ENCODE measurements at places on chromosomes 6 and 20. TPM values are rescaled to one million over a fixed set of nuclear protein-coding genes. Genes with fewer than 3 reads are reported as not detected.

DNA sequence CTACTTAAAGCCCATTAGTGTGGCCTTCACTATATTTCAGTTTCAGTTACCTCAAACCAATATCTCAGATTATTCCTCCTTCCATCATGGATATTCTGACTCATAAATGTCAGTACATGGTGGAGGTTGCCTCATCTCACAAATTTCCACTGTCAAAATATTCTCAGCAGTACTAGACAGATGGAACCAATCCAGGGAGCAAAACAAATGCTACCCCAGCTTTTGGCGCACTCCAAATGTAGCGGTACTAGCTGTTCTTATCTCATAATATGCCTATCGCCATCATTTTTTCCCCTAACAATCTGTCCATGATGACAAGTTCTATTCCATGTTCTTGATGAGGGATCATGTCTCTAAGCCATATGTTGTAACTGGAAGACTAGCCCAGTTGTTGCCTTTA is 1026.1 kb downstream of the KIF16B start:
- DNase-seq = no peak

GRCh38 chr6:160141001-160141726 is 19.5 kb downstream of the SLC22A1 start:
- no peak for DNase-seq

GRCh38 chr6:165632194-165632593 is 30.8 kb downstream of the PDE10A start:
- DNase-seq = no peak

GRCh38 chr6:79056226-79056625 is 21.8 kb downstream of the PHIP start:
- no peak for DNase-seq

DNA sequence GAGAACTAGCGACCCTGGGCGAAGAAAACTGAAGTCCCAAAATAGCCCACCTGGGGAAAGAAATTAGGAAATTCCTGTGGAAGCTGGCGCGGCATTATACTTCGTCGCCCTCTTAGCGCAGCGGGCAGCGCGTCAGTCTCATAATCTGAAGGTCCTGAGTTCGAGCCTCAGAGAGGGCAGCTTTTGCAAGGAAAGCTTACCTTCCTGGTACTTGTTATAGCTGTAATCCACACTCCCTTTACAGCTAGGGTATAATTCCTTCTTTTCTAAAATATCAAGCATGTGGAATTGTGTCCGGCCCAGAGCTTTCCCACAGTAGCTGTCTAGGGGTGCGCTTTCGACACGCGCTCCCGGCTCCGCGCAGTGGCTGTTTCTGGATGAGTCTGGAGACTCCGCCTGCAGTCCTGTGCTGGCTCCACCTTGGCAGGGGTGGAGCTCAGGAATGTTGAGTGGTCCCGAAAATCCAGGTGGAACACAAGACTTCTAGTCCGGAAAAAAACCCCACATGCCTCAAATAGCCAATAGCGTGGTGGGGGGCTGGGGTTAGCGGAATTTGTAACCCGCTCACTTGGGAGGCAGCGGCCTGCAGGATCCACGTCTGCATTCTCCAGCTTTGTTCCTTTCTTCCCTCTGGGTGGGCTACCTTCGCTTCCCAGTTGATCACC is 83.7 kb upstream of the ZNF322 start:
- DNase-seq = no peak

- no peak for DNase-seq
Measured at GRCh38 chr6:40268614-40269013, 318.6 kb downstream of the LRFN2 start.

GRCh38 chr6:163501439-163501838 is 86.9 kb downstream of the QKI start:
- no peak for DNase-seq

DNA sequence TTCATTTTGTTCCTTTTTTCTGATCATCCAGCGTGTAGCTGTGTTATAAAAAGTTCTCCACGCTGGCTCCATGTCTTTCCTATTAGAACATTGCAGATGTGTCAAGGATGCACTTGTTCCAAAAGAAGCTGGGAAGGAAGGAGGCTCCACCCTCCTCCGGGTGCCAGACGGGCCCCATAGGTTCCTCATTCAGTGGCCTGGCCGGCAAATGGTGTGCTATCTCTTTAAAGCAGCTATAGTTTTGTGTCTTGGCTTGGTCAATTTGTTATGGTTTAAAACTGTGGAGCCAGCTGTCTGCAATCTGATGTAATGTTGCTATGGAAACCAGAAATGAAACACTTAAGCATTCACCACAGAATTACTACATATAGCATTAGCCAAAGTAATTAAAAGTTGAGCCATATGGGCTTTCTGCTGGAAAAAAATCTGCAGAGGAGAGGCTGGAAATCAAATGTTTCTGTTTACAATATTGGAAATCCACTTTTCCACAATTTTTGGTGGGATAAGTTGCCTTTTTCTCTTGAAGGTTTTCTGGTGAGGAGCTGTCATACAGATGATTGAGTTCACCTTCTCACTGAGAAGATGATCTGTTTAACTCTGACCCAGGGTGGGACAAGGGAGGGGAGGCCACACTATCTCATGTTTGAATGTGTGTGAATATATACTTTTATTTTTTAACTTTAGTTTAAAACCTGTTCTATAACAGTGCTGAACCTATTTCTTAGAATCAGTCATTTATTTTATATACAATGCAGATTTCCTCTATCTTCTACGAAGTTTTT is 167.4 kb downstream of the SASH1 start:
- DNase-seq = peak; percentile 45

- DNase-seq = no peak
Measured at GRCh38 chr6:39061182-39061581, 12.6 kb downstream of the GLP1R start.

DNA sequence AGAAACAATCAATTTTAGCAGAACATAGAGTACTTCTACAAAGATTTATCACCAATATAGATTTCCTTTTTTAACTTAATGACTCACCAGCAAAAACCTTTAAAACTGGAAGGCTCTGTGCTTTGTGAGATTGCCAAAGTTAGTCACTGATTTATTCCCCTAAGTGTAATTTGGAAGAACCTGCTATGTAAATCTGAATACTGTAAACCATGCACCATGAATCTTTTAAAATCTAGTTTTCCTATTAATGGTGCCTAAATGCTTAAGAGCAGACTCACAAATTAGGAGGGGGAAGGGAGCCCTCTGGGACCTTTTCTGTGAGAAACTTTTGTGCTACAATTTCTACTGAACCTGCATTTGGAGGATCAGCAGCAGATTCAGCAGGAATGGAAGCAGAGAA is 57.8 kb upstream of the PNRC1 start:
- no peak for DNase-seq

DNA sequence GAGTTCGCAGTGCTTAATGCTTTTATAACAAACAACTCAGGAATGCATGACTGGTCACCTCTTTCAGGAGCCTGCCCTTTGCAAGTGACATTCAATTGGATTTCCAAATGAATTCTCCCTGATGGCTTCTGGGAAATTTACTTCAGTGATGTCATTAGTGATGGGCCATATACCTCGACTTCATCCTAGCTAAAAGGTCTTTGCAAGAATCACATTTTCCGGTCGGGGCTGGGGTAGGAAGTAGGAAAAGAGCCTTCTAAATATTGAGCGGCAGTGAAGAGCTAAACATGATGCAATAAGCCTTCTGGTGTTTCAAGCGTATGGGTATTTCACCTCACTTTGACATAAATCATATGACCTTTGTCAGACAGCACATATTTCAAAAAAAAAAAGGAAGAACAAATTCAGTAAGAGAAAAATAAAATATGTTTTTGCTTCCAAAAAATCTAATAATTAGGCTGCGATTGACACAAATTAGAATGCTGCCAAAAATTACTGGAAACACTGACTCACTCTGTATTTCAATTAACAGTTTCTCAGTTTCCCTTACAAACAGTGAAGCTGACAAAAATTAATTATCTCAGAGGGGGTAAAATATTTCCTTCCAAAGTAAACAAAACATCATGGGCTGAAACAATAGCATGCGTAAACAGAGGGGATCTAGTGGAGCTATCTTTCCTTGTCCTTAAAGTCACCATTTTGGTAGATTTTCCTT is 39.8 kb downstream of the ADTRP start:
- DNase-seq = no peak

DNA sequence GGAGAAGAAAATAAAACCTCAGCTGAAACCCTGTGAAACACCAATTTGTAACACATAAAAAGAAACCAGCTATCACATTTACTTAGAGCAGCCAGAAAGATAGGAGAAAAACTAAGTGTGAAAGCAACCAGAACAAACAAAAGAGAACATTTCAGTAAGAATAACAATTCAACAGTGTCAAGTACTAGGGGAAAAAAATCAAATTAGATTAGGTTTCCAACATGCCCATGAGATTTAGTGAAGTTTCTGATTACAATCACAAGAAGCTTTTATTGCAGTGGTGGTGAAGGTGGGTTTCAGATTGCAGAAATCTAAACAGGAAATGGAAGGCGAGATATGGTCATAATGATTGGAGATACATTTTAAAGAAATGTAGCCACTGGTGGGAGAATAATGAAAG is 22.1 kb upstream of the TRDN start:
- no peak for DNase-seq

GRCh38 chr6:114862819-114863218 is 520.0 kb upstream of the HS3ST5 start:
- no peak for DNase-seq

- DNase-seq = no peak
Measured at GRCh38 chr6:112651239-112651638, 304.1 kb downstream of the RFPL4B start.

GRCh38 chr6:26556263-26557070 is 18.3 kb downstream of the HMGN4 start:
- DNase-seq = no peak

DNA sequence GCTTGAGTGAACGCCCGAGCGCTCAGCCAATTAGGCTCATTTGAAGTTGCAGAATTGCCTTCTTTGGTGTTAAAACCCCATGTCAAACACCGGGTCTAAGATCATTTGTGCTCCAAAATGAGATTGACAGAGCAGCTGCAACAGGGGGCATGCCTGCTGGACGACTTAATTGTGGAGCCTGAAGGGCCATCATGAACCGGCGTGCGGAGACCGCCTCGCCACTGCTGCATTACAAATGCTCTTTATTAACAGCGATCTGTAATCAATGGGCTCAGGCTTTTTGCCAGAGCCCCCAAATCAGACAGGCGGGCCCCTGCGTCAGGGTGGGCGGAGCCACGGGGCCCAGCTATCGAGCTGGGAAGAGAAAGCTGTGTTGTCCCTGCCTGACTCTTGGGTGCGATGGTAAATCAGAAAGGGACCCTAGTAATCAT is 183.2 kb downstream of the SIM1 start:
- DNase-seq = no peak

DNA sequence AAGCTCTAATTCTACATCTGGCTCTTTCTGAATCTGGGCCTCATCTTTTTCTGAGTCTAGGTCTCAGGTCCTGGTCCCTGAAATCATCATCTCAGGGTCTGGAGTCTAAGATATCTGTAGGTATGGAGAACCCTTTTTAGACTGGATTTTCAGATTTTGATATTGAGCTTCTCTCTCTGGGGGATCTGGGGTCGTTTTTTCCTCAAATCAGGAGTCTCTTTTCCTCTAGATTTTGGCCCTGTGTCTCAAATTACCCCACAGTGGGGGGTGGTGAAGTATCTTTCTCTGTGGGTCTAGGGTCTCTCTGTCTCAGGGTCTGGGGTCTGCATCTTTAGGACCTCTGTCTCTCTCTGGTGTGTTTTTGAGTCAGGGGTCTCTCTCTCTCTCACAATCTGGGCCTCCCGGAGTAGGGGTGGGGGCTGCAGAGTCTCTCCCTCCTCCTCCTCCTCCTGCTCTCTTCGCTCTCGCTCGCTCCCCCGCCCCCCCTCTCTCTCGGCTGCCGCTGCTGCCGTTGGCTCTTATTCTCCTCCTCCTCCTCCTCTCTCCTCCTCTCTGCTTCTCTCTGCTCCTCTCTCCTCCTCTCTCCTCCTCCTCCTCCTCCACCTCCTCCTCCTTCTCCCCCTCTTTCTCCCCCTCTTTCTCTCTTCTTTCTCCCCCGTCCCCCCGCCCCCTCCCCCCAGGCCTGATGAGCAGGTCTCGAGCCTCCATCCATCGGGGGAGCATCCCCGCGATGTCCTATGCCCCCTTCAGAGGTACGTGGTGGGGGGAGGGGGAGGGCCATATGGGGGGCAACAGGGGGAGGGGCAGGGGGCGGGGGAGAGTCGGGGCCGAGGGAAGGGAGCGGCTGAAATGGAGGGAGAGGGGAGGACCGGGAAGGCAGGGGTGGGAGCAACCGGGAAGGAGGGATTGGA is at the start of gene SYNGAP1:
SYNGAP1 (plus strand) TSS at position 486 of the 911 bp plus-strand sequence; CDS start at position 686, 200 bp downstream.
- DNase-seq = no peak

- peak; percentile 31 for DNase-seq
Measured at GRCh38 chr6:22737331-22737730, 168.0 kb downstream of the HDGFL1 start.

- no peak for DNase-seq
Measured at GRCh38 chr6:148340586-148341297, 1.9 kb upstream of the SASH1 start.

GRCh38 chr20:63438121-63438520 is 34.3 kb downstream of the KCNQ2 start:
- no peak for DNase-seq

- DNase-seq = no peak
Measured at GRCh38 chr6:108071736-108072276, 2.7 kb downstream of the OSTM1 start.

- DNase-seq = peak; percentile 55
Measured at GRCh38 chr20:2521369-2522305, 12.9 kb upstream of the ZNF343 start.

GRCh38 chr6:34232901-34233300 is 3.8 kb upstream of the HMGA1 start:
- DNase-seq = no peak

DNA sequence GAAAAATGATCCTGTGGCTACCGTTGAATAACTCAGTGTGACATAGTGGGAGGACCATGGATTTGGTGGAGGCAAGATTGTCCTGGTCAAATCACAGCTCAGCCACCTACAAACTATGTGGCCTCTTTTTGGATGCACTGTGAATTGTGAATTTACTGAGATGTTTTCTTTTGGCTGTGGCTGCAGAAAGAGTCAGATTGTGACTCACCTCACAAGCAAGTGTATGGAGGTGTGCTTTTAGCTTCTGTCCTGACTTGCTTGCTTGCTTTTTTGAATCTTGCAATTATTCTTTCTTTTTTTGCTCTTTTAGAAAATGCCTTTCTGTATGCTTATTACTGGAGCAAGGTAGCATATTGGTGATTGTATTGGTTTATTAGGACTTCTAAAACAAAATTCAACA is 122.9 kb upstream of the FOXO3 start:
- no peak for DNase-seq

DNA sequence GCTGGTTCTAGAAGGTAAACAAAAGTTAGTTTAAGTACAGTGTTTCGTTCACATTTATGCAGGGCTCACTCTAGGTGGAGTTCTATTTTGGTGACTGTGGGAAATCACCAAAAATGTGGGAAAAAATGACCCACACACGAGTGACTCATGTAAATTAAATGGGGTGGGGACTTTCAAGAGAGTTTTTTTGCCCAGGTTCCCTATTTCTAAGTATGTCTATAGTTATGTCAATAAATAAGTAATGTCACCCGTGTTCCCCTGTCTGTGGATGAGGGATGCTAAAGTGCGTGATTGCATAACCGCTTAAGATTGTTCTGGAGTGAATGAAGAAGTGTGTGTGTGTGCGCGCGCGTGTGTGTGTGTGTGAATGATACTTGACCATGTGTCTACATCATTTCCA is 69.1 kb downstream of the MYB start:
- no peak for DNase-seq

The DLL1 gene
- total RNA-seq = 26.8 TPM

The TINAG gene
- total RNA-seq = 45.2 TPM

The CYP39A1 gene
- 4.4 TPM for total RNA-seq

The IL22RA2 gene
- 0.21 TPM for total RNA-seq

The SPATA25 gene
- 1.5 TPM for total RNA-seq

The GRM1 gene
- total RNA-seq = not detected

The VGLL2 gene
- total RNA-seq = not detected

The CRISP2 gene
- not detected for total RNA-seq

The ULBP1 gene
- not detected for total RNA-seq

The TPBG gene
- 16.3 TPM for total RNA-seq

The HLA-DOB gene
- total RNA-seq = 0.58 TPM

The B3GAT2 gene
- not detected for total RNA-seq

Data from colonic mucosa (tissue), 4 donors.